Peyer's patch (tissue), 4 donors: ENCODE measurements at places on chromosomes 2 and 18. TPM values are rescaled to one million over a fixed set of nuclear protein-coding genes. Genes with fewer than 3 reads are reported as not detected.

Gene CFC1B
- not detected for total RNA-seq

- no peak for DNase-seq
- no peaks in the 10 kb centered on the region for H3K36me3 ChIP-seq
- no peak overlapping the region for H3K27ac ChIP-seq
- H3K27me3 ChIP-seq = no peaks in the 10 kb centered on the region
- H3K4me1 ChIP-seq = no peaks in the 10 kb centered on the region
Measured at GRCh38 chr2:218536804-218537494, 31.2 kb downstream of the USP37 start.

GRCh38 chr2:218701806-218702205 is 8.8 kb upstream of the TTLL4 start:
- H3K36me3 ChIP-seq = peaks cover 12% of the 10 kb centered on the region
- DNase-seq = no peak
- H3K27ac ChIP-seq = no peak overlapping the region

- H3K27ac ChIP-seq = no peak overlapping the region
- DNase-seq = no peak
- no peaks in the 10 kb centered on the region for H3K27me3 ChIP-seq
- H3K4me3 ChIP-seq = no peak overlapping the region
- H3K4me1 ChIP-seq = no peaks in the 10 kb centered on the region
Measured at GRCh38 chr2:45922577-45922988, 271.1 kb downstream of the PRKCE start.

Gene IL1F10
- total RNA-seq = not detected

GRCh38 chr2:124211461-124211860 is 186.4 kb downstream of the CNTNAP5 start:
- no peaks in the 10 kb centered on the region for H3K4me1 ChIP-seq
- H3K36me3 ChIP-seq = no peaks in the 10 kb centered on the region
- DNase-seq = no peak
- no peaks in the 10 kb centered on the region for H3K27me3 ChIP-seq
- H3K4me3 ChIP-seq = no peak overlapping the region
- H3K27ac ChIP-seq = no peak overlapping the region

DNA sequence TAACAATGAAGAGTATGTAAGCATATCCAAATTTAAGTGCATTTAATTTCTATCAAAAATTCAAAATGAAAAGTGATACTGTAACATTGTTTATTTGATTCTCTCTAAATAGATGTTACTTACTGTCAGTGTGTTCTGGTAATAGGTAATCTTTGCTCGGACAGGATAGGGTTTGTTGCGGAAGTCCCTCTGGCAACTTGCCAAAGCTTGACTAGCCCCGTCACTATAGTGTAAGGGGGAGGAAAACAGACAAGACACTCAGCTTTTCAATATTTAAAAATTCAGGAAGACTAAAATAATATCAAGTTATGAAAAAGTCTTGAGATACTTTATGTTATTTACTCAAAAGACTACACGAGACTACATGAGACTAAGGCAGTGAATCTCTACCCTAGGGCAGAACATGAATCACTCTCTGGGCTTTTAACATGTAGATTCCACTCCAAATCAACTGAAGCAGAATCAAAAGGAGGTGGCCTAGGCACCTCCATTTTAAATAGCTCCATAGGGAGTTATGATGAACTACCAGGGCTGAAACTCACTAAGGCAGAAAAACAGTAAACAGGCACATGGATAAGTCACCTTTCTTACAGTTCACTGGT is 5.9 kb downstream of the LMAN1 start:
- no peaks in the 10 kb centered on the region for H3K27me3 ChIP-seq
- H3K27ac ChIP-seq = no peak overlapping the region
- H3K36me3 ChIP-seq = peaks cover 74% of the 10 kb centered on the region
- no peak overlapping the region for H3K4me3 ChIP-seq
- no peaks in the 10 kb centered on the region for H3K4me1 ChIP-seq

DNA sequence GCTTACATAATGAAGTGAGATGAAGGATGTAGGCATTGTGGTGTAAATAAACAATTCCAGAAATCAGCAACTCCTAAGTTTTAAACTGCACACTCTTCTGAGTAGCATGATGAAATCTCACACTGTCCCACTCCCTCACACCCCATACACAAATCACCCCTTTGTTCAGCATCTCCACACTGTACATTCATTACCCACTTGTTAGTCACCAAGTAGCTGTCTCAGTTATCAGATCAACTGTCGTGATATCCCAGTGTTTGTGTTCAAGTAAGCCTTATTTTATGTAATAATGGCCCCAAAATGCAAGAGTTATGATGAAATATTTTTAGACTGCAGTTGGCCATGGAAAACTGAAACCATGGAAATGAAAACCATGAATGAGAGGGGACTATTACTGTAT is 135.7 kb downstream of the GRB14 start:
- no peak overlapping the region for H3K27ac ChIP-seq
- no peak for DNase-seq
- no peaks in the 10 kb centered on the region for H3K36me3 ChIP-seq

GRCh38 chr2:86624267-86624547 is 542 bp upstream of the RNF103 start:
- H3K27me3 ChIP-seq = no peaks in the 10 kb centered on the region
- peaks cover 3% of the 10 kb centered on the region for H3K4me1 ChIP-seq
- peak; percentile 58 for DNase-seq
- peak overlapping the region; percentile 88 for H3K4me3 ChIP-seq
- peaks cover 11% of the 10 kb centered on the region for H3K36me3 ChIP-seq
- peak overlapping the region; percentile 99 for H3K27ac ChIP-seq

Gene PFN4
- total RNA-seq = not detected

GRCh38 chr2:238507836-238508235 is 81.1 kb downstream of the ASB1 start:
- no peaks in the 10 kb centered on the region for H3K27me3 ChIP-seq
- no peaks in the 10 kb centered on the region for H3K36me3 ChIP-seq

DNA sequence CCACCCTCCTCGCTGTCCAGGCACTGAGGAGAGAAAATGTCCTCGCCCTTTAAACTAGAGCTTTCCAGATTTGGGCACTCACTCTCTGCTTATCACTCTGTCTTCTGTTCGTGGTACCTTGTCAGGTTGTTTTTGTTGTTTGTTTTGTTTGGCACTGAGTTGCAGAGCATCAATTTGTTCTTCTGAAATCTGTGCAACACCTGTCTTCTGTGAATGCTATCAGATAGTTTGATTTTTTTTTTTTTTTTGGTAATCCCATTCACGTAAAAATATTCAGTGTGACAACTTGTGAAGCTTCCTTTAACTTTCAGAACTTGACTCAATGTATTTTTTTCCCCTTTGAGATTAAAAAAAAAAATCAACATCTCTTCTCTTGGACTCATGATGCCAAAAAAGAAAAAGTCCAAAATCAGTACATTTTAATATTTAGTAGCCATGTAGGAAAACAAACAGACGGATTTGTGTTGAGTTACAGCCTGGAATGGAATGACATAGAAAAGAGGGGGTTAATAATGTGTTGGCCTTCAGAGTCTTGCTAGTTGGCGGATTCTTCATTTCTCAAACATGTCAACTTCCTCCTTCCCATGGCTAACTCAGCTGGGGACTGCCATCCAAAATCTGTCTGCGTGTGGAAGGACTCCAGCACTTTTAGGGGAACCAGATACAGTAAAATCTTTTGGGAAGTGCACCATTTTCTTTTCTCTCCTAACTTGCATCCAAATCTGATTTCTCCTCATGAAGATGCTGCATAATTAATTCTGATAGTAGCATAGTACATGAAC is 1.6 kb downstream of the TMEM178A start:
- peaks cover 7% of the 10 kb centered on the region for H3K4me1 ChIP-seq
- no peak overlapping the region for H3K4me3 ChIP-seq
- no peaks in the 10 kb centered on the region for H3K36me3 ChIP-seq

- H3K27ac ChIP-seq = no peak overlapping the region
- no peak overlapping the region for H3K4me3 ChIP-seq
- H3K36me3 ChIP-seq = no peaks in the 10 kb centered on the region
- no peak for DNase-seq
Measured at GRCh38 chr2:135762022-135762421, 20.4 kb downstream of the UBXN4 start.

Gene CYP26B1
- 3.9 TPM for total RNA-seq

Gene SLC19A3
- 29.0 TPM for total RNA-seq

GRCh38 chr2:49049161-49049560 is 105.2 kb downstream of the FSHR start:
- H3K4me1 ChIP-seq = no peaks in the 10 kb centered on the region
- no peak for DNase-seq
- no peak overlapping the region for H3K4me3 ChIP-seq
- no peaks in the 10 kb centered on the region for H3K27me3 ChIP-seq
- H3K27ac ChIP-seq = no peak overlapping the region

Gene SUMO1
- 73.4 TPM for total RNA-seq

- H3K4me3 ChIP-seq = no peak overlapping the region
- no peaks in the 10 kb centered on the region for H3K27me3 ChIP-seq
- no peaks in the 10 kb centered on the region for H3K36me3 ChIP-seq
- no peak overlapping the region for H3K27ac ChIP-seq
- no peak for DNase-seq
Measured at GRCh38 chr2:40343902-40344301, 108.0 kb downstream of the SLC8A1 start.

Gene RAB11FIP5
- 9.5 TPM for total RNA-seq

DNA sequence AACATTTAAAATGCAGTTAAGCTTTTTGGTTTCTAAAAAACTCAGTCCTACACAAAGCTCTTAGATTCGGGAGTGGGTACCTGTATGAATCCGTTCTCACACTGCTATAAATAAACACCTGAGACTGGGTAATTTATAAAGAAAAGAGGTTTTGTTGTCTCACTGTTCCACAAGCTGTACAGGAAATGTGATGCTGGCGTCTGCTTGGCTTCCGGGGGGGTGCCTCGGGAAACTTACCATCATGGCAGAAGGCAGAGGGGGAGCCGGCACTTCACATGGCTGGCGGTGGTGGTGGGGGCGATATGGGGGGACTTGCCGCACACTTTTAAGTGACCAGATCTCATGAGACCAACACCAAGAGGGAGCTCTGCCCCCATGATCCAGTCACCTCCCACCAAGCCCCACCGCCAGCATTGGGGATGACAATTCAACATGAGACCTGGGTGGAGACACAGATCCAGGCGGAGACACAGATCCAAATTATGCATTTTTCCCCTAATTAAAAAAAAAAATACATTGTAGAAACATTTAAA is 222.5 kb downstream of the GBX2 start:
- H3K4me3 ChIP-seq = no peak overlapping the region
- DNase-seq = no peak
- H3K4me1 ChIP-seq = no peaks in the 10 kb centered on the region
- no peak overlapping the region for H3K27ac ChIP-seq

- no peak overlapping the region for H3K27ac ChIP-seq
- no peaks in the 10 kb centered on the region for H3K27me3 ChIP-seq
Measured at GRCh38 chr2:180360283-180360618, 353.2 kb upstream of the CWC22 start.

DNA sequence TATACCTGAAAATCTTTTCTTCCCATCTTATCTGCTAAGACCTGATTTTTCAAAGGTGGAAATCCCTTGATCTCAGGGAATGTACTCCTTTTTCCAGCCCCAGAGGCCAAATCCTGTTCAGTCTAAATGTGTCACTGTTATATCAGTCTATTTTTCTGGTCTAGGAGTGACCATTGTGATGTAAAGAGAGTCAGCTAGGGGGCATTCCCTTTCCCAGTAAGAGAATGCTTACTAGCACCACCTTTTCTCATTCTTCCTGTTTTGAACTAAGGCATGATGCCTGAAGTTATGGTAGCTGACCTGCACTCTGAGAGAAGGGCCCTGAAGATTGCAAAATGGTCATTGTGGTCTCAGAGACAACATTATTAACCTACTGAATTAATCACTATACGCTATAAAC is 124.1 kb upstream of the XIRP2 start:
- H3K4me1 ChIP-seq = no peaks in the 10 kb centered on the region
- H3K4me3 ChIP-seq = no peak overlapping the region
- DNase-seq = no peak
- no peak overlapping the region for H3K27ac ChIP-seq
- H3K36me3 ChIP-seq = no peaks in the 10 kb centered on the region
- no peaks in the 10 kb centered on the region for H3K27me3 ChIP-seq

DNA sequence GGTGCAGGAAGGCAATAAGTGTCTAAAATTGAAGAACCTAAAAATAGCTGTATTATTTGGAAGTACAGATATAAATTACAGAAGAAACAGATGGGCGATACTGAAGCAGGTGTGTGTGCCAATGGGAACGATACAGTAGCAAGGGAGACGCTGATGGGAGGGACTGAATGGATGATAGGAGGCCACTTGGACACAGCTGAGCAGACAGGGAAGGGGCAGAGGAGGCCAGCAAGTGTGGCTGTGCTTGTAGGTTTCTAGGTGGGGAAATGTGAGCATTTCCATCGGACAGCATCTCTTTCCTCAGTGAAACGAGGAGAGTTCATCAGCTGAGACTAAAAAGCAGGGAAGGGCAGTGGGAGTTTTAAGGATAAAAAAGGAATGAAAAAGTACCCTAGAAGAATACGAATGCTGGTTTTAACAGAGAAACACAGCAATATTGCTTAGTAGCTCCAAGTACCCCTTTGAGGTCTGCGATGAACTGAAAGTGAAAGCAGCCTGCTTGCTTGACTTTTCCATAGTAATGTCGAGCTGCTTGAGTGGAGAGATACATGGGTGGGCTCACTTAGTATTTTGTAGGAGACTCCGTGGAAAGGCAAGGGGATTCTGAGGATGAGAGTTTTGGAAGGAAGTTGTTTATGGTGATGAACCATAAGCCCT is 91.7 kb upstream of the EPC2 start:
- no peaks in the 10 kb centered on the region for H3K4me1 ChIP-seq
- H3K27ac ChIP-seq = no peak overlapping the region
- no peaks in the 10 kb centered on the region for H3K27me3 ChIP-seq
- no peaks in the 10 kb centered on the region for H3K36me3 ChIP-seq
- peak overlapping the region; percentile 46 for H3K4me3 ChIP-seq
- no peak for DNase-seq

- DNase-seq = no peak
- no peak overlapping the region for H3K27ac ChIP-seq
- H3K4me3 ChIP-seq = no peak overlapping the region
- no peaks in the 10 kb centered on the region for H3K36me3 ChIP-seq
Measured at GRCh38 chr18:14969500-14969899, 221.5 kb downstream of the ANKRD30B start.

Gene UGT1A5
- total RNA-seq = not detected

Gene GFPT1
- 31.8 TPM for total RNA-seq

Gene COL4A3
- under 0.01 TPM for total RNA-seq

Gene REEP1
- total RNA-seq = 1.7 TPM

Gene LRATD1
- 31.4 TPM for total RNA-seq

- no peak overlapping the region for H3K27ac ChIP-seq
- H3K36me3 ChIP-seq = no peaks in the 10 kb centered on the region
- H3K4me3 ChIP-seq = no peak overlapping the region
- H3K27me3 ChIP-seq = no peaks in the 10 kb centered on the region
- no peaks in the 10 kb centered on the region for H3K4me1 ChIP-seq
Measured at GRCh38 chr2:12326449-12327190, 390.1 kb upstream of the TRIB2 start.

GRCh38 chr2:149559341-149560068 is 28.1 kb downstream of the MMADHC start:
- no peak overlapping the region for H3K27ac ChIP-seq
- no peaks in the 10 kb centered on the region for H3K27me3 ChIP-seq
- H3K36me3 ChIP-seq = no peaks in the 10 kb centered on the region
